ENCODE measurements at places on chromosomes 1 and 21.

DNA sequence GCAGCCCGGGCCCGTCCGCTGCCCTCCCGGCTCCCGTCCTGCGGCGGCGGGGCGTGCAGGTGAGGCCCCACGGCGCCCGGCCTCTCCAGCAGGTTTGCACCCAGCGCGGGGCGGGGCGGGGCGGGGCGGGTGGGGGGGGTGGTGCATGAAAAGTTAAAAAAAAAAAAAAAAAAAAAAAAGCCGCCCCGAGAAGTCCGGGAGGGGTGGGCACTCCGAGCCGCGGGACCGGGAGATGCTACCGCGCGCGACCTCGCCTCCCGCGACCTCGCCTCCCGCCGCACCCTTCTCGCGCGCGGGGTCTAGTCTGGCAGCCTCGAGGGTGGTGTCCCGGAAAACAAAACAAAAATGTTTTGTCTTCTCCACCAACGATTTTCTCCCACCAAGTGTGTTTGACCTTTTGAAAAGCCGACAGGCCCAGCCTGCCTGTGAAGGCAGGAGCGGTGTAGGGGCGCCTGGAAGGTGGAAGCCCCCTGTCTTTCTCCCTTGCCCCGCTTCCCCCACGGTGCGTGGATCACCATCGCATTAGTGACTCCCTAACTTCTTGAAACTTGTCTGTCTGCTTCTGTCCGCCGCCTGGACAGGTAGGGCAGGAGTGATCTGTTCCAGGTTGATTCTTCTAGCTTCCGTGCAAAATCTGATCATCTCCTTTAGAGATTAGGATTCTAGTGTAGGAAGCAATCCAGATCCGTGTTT, 569 bp downstream of the RCAN3 start:
- no peak for DNase-seq

DNA sequence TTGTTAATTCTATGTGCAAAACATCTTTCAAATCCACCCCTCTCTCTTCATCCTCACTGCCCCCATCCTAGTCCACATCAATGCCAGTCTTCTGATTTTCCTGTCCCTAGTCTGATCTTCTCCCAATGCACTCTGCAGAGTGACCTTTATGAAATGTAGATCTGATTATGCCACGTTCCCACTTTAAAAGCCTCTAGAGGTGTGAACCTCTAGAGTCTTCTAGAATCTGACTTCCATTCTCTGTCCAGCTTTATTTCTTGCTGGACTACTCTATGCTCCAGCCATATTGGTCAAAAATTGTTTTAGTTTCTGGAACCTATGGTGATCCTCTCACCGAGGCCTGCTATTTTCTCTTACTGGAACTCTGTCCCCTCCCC, 32.5 kb downstream of the ZNF648 start:
- no peak for DNase-seq

DNA sequence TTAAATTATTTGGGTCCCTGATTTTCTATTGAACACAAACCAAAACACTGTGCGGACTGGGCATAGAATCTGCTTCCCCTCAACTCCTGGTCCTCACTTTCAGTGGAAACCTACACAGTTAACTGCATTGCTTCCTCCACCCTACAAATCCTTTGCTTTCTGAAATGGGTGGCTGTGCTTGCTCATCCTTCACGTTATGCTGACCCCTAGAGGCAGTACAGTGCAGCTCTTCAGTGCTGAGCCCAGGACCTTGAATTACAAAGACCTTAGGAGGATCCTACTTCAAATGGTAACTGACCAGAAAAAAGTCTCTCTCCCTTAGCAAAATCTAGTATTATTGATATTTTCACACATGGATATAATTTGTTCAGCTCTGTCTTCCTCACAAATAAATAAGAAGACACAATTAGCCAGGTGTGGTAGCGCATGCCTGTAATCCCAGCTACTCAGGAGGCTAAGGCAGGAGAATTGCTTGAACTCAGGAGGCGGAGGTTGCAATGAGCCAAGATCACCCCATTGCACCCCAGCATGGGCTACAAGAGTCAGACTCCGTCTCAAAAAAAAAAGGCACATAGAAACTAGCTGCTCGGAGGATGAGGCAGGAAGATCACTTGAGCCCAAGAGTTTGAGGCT, 63.4 kb upstream of the L1TD1 start:
- DNase-seq = peak; percentile 12

DNA sequence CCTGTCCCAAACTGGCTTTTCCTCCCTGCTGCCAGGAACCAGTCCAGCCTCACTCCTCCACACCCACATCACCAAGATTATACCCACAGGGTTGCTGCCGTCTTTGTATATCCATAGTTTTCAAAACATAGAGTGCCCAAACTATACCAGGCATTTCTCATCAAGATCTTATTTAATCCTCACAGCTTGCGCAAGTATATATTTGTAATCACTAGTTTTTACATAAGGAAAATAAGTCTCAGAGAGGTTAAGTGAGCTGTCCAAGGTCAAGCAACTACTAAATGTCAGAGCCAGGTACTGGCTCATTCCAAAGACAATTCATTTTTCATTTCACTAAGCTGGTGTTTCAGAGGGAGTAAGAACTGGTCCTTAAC, 34.9 kb upstream of the ZNF362 start:
- no peak for DNase-seq

GRCh38 chr1:212035835-212036605, 472 bp downstream of the DTL start:
- no peak for DNase-seq

- no peak for DNase-seq
Measured at GRCh38 chr1:225465793-225466517, 38.1 kb upstream of the LBR start.

GRCh38 chr1:234699795-234700665, 90.1 kb upstream of the IRF2BP2 start:
- peak; percentile 53 for DNase-seq

DNA sequence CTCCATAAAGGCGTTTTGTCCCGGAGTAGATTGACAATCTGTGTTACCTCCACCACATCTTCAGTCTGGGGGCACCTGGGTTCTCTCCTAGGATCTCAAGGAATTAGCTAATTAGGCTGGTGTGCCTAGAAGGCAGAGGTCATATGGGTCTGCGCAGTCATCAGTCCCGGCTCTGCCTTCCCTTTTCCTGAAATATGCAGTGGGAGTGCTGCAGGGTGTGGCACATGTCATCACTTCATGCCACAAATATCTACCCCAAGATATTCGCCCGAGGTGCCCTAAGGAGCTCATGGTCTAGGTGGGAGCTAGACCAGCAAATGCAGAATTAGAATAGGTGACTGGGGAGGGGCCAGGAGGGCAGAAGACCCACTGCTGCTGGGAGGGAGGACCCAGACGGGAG, 42.9 kb downstream of the ACTL8 start:
- no peak for DNase-seq

DNA sequence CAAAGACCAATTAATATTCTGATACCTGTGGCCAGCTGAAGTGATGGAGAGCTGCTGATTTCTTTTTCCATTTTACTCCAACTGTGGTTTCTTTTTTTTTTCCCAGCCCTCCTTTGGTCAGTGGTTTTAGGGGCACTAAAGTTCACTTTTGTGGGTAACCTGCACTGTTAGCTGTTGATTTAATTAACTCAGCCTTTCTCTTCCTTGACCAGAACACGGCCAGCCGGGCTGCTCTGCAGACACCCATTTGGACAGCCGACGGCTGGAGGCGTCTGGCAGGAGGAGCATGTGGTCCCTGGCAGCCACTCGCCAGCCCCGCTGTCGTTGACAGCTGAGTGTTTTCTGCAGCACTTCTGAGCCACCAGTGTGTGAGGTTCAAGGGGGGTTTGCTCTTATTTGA, 136.2 kb upstream of the RUNX3 start:
- no peak for DNase-seq

DNA sequence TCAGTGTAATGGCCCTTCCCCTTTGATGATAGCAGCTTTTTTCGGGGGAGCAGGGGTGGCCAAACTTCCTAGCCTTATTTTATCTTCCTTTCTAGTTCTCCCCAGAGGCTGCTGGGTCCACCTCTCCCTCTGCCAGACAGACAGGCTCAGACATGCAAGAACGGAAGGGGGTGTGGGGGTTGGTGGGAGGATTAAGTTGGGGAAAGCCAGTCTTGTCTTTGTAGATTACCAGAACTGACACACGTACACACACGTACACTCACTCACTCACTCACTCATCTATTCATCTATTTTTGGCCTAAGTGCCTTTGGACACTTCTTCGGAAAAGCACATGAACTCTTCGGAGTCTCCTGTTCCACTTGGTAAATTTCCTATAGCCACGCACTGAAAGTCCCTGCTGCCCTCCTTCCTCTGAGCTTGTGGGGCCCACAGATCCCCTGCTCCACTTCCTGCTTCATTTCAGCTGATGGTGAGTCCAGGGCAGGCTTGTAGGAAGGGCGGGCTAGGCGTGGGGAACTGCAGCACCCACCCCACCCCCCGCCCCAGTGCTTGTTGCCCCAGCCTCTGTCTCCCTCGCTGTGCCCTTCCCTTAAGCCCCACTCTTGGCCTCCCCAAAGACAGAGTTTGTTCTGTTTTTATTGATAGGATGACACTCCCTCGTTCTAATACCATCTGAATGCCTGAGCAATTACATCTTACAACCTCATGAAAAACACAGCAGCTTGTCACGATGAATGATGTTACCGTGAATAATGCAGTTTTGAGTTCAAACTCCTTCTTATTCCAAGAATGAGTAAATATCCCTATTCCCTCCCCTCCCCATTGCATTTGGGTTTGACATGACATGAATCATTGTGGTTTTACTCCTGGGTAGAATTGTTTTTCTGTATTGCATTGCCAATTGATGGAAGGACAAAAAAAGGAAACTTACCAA, 60.7 kb upstream of the ATP5PO start:
- DNase-seq = peak; percentile 96

DNA sequence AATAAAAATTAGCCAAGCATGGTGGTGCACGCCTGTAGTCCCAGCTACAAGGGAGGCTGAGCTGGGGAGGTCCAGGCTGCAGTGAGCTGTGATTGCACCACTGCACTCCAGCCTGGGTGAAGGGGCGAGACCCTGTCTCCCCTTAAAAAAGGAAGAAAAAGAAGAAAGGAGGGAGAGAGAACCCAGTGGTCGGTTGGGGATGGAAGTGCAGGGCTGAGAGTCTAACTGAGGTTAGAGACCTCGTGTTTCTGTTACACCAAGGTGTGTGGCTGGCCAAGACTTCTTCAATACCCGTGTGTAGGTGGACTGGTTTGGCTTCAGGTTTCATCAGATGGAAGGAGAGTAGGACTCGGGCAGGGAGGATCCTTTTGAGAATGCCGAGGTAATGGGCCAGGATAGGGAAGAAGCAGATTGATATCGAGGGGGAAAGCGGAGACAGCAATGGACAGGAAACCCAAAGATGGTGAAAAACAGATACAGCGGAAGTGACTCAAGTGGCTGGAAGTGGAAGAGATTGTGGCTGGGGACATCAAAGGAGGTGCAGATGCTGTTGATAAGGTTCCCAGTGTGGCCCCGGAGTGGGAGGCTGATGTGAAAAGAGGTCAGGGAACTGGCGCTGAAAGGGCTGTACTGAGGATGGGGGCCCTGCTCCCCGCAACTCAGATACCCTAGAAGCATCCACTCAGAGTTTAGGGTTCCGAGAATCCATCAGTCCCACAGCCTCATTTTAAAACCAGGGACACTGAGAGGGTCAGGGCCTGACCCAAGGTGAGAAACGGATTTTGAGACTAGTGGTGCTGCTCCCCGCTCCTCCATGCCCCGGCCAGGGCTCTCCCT, 681 bp upstream of the UBXN10 start:
- DNase-seq = no peak

DNA sequence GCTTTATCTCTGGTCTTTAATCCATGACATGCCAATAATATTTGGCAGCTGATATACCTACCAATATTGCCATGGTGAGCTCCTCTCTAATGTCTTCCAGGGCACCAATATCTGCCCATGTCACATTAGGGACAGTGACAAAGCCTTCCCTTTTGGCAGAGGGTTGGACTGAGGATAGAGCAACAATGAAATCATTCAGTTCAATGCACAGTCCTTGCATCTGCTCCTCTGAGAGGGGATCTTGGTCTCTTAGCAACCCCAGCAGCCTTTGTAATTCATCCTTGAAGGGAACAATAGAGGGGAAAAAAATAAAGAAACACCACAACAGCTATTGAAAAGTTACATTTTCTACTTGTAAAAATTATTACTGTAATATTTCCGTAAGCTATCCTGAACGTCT, 42.3 kb downstream of the NVL start:
- DNase-seq = no peak

DNA sequence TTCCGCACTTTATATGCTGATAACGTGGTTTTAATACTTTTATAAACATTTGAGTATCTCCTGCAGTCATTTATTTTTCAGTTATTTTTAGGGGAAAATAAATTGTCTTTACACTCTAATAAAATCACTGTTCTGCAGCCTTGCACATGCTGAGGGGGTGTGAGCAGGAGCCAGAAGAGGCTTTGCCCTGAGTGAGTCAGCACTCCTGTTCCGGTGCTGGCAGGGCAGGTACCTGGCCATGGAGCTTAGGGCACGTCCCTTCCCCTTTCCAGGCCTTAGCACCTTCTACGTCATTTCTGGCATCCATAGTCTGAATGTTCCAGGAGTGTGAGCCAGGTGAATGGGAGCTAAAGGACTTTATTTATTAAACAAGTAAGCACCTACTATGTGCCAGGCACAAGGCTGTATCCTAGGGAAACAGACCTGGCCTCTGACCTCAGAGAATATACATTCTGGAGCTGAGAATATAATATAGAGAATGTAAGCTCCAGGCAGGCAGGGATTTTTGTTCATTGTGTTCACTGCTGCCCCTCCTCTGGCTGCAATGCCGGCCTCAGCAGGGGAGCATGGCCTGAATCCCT, 402.9 kb downstream of the PTPRU start:
- no peak for DNase-seq

GRCh38 chr1:165942927-165943597, 115.6 kb downstream of the UCK2 start:
- DNase-seq = no peak

DNA sequence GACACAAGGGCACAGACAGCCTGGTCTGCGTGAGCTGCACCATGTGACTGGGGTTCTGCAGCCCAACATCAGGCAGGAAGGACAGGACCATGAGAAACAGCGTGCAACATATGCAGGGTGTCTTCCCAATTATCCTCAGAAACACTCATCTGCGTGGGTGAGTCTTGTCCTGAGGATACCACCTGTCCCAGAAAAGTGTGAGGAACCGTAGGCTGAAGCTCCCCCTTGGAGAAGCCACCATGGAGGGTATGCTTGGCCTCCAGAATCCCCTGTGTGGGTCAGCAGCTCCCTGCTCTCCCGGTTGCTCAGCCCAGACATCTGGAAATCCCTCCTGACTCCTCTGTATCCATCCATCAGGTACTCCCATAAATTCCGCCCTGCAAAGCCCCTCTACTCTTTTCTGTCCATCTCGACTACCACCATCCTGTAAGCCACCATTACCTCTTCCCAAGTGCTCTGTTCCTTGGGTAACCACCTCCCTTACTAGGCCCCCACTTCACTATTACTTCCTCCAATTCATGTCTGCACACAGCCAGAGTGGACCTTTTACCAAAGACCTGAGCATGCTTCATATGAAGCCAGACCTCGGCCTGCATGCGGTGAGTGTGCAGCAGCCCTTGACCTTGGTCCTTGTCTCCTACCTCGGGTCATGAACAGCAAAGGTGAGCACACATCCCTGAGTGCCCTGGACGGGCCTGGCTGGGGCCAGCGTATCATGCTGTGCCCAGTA, 33.0 kb downstream of the ETS2 start:
- no peak for DNase-seq

Measured in skeletal muscle cell (primary cell).